Activated naive CD8-positive, alpha-beta T cell treated with anti-CD3 and anti-CD28 coated beads, Interleukin-2, amount 50 U/mL, for 16 hours (primary cell): ENCODE measurements at places on chromosomes 6 and 20.

GRCh38 chr6:157956171-157956730 lies 25.4 kb upstream of the SYNJ2 start:
- no peak for DNase-seq

DNA sequence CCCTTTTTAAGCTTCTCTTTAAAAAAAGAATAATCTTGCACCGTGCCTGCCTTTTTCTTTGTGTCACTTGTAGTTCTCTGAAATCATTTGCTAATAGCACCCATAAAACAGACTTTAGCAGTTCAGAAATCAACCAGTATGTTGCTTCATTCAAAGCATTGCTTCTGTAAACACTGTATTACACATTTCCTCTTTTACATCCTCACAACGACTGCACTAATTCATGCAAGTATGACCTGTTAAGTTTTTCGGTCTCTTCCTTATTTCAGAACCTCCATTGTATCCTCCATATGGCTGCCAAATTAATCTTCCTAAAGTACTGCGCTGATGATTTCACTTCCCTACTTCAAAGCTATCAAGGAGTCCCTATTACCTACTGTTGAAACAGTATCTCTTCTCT lies 142.9 kb upstream of the RNF217 start:
- no peak for DNase-seq

- no peak for DNase-seq
Measured at GRCh38 chr6:163841326-163841725, 426.8 kb downstream of the QKI start.

GRCh38 chr6:116467096-116467495 lies 5.9 kb downstream of the CALHM6 start:
- DNase-seq: no peak

DNA sequence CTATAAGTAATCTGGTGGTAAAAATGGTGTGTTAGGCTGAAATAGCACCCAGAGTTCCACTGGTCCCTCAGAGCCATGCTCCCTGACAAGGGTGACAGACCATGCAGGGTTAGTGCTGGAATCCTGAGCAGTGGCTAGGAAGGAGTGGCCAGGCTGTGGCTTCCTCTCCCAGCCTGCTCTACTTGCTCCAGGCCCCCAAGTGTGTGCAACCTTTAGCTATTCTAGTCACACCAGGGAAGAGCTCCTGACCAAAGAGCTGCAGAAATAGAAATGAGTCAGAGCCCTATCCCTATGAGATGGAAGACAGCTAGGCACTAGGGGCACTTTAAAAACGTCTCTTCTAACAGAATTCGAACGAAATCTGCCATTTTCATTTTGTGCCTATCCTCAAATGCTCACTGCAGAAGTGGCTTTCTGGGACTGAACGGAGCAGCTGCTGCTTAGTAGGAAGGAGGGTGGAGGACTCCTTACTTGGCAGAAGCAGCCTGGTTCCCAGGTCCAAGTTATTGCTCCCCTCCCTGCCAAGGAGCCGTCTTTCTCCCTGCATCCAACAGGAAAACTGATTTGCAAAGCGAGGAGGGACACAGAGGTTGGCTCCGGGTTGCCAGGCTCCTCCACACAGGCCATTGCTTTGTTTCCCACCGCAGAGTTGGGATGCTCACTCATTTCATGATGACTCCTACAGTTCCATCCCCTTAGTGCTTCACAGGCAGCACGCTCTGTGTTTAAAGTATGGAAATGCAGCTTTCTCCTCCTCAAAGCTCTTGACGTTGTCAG lies 754.5 kb downstream of the C6orf118 start:
- no peak for DNase-seq

DNA sequence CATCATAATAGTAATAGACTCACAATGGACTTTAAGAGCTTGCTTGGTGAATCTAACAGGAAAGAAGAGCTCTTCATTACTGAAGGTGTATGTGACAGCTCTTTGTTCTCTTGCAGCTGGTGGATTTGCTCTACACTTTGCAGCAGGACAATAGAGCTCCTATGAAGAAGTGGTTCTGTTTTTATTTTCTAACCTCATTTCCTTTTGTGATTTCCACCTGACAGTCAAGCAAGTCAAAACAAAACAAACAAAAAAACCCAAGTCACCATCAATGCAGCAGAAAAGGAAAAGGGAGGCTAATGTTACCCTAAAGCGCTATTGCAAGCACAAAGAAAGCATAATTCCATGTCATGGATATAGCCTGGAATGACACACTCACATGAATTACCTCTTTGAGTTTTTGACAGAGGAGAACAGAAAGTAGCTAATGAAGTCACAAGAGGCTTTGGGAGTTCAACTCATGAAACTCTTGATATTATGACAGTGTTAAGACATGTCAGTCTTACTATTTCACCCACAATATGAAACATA lies 1188.1 kb downstream of the EPHA7 start:
- no peak for DNase-seq

DNA sequence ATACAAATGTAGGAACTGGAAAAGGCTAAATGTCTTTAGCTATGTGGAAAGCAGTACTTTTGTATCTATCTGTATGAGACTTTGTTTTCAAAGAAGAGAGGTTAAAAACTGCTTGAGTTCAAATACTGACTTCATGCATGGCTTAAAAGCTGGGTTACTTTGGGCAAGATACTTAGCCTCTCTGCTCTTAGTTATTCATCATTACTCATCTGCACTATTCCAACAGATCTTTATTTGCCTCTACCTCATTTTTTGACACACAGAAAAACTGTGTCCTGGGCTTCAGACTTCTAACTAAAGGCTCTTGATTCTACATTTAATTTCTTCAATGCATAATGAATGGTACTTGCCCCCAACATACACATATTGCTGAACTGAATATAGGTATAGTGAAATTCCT lies 114.8 kb downstream of the DST start:
- no peak for DNase-seq

DNA sequence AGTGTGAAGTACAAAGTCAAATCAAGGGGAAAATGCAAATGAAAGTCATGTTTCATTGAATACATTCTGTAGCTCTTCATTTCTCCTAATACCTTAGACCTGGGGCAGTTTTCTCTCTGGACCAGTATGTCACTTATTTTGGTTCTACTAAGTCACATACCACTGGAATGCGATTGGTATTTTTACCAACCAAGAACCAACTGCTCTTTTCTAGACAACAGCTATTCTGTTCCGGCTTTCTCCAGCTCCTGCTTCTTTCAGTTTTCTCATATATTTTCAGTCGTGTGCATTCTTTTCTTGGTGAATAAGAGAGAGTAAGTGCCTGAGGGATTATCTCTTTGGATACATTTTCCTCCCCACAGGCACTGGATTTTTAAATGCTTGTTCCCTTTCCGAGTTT lies 39.2 kb upstream of the SPACA1 start:
- DNase-seq: no peak

DNA sequence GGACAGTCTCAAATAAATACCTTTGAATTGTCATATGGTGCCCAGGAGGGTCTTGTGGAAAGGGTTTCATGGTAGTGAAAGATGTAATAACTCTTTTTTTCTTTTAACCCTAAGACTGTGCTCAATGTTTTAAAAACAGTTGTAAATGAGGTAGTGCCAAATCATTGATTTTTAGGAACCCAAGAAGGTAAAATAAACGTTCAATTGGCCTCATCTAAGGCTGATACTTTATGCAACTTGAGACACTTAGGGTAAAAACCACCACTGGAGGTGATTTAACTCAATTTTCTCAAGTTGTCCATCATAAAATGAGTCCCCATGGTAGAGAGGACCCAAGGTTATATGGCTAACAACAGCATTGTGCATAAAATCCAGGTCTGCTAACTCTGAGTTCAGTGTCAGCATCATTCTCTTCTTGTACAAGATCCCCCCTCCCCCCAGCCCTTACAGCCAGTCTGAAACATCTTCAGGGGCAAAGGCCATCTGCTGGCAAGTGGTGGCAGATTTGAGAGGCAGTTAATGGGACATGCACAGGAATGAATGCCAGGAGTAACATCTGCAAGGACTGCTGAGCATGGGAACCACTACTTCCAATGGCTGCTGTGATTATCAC lies 244.4 kb downstream of the GMPR start:
- DNase-seq: no peak

GRCh38 chr6:14621518-14621917 lies 503.9 kb downstream of the CD83 start:
- no peak for DNase-seq

DNA sequence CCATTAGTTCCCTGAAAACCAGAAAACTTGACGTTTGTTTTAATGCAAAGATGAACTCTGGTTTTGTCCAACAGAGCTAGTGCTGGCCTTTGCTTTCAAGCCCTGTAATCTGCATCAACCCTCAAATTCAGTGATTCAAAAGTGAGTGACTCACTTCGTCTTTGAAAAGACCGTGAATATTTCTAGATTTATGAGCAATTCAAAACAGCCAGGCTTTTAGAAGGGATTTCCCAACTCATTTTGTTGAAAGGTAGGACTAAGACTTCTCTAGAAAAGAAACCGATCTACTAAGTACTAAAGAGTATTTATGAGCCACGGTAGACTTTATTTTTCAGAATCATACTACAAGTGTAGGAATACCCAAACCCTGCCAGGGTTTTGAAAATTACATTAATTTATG lies 121.5 kb downstream of the UST start:
- DNase-seq: no peak
